Aortic smooth muscle cell (primary cell): ENCODE measurements at places on chromosomes 12 and 14. TPM values are rescaled to one million over a fixed set of nuclear protein-coding genes. Genes with fewer than 3 reads are reported as not detected.

The PSMD9 gene
- total RNA-seq = 116 and 145 TPM in 2 replicates

The TAS2R42 gene
- total RNA-seq = not detected in 2 replicates

The GYS2 gene
- total RNA-seq = not detected in 2 replicates

The PPHLN1 gene
- total RNA-seq = 79.1 and 89.3 TPM in 2 replicates

The SRSF5 gene
- total RNA-seq = 135 and 173 TPM in 2 replicates

The WNT5B gene
- total RNA-seq = 12.9 and 15.2 TPM in 2 replicates

The DACT1 gene
- 3.2 and 5.3 TPM in 2 replicates for total RNA-seq

The MAGOHB gene
- total RNA-seq = 21.7 and 27.8 TPM in 2 replicates

The USP5 gene
- total RNA-seq = 98.9 and 128 TPM in 2 replicates

The UNG gene
- total RNA-seq = 16.1 and 16.6 TPM in 2 replicates

The EIF2S3B gene
- 0.93 and 1.3 TPM in 2 replicates for total RNA-seq

The UBR7 gene
- total RNA-seq = 43.2 and 49.1 TPM in 2 replicates

The IL22 gene
- not detected in 2 replicates for total RNA-seq
